NK-92 treated with Interleukin-12 subunit alpha and Interleukin-12 subunit beta, amount 100 ng/mL, for 24 hours (cell line): ENCODE measurements at places on chromosomes 16 and 17.
A peak's percentile ranks its signal among the peaks of the same experiment; 100 is the strongest.

GRCh38 chr17:20010936-20011335 is 1.8 kb downstream of the SPECC1 start:
- no peak for DNase-seq

GRCh38 chr16:20137194-20137593 is 63.5 kb upstream of the GPR139 start:
- DNase-seq: no peak

DNA sequence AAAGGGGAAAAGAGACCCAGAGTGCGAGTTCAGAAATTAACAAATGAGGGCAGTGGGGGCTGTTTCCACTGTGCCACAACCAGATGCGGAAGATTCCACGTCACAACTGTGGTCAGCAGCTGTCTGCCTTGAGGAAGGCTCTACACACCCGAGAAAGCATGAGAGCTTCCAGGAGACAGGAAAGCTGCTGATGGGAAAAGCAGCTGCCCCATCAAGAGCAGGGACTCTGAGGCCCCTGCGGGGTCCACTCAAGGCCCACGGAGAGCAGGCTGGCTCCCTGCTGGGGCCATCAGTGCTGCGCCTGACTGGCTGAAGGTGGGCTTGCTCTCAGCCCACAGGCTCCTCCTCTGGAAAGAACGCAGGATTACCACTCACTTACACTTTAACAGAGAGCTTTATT is 14.8 kb upstream of the TRAP1 start:
- no peak for DNase-seq

DNA sequence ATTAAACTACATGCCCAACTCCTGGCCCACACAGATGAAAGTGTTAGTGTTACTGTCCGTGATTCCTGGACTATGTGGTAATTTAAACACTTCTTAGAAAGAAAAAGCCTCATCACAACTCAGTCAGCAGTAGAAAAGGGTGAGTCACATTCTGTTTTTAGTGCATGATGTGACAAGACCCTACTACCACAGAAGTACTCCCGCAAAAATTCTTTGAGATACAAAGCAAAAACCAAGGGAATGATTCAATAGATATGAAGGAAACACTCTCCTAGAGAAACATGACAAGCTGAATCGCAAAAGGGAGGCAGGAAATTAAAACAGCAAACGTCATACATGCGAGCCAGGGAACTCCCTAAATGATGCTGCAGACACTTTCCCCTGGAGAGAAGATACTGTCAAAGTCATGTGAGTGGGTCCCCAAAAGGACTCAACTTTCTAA is 14.4 kb downstream of the SNN start:
- DNase-seq: no peak

DNA sequence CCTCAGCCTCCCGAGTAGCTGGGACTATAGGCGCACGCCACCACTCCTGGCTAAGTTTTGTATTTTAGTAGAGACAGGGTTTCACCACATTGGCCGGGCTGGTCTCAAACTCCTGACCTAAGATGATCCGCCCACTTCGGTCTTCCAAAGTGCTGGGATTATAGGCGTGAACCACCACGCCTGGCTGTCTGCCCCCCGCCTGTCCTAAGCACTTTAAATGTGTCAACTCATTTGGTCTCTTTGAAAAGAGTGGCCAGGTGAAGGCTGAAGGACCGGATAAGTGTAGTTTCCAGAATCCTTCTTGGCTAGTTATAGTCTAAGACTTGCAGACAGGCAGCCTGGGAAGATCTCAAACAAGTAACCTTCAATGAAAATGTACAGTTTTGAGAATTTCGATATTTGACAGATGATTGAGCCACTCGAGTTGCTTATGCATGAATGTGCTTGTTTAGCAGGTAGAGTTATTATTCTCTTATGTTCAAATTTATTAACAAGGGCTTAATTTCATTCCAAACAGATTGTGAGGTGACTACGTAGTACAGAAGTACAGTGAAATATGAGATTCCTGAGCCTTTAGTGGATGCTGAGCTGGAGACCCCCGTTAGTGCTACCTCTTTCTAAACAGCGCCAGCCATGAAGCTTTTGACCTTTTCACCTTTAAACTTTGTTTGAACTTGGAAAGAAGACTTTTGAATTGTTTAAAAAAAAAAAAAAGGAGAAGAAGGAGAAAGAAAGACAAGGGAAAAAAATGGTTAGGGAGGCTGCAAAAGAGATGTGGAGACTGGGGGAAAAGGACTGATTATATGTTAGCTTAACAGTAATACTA is 164.4 kb upstream of the TBX2 start:
- DNase-seq: no peak

DNA sequence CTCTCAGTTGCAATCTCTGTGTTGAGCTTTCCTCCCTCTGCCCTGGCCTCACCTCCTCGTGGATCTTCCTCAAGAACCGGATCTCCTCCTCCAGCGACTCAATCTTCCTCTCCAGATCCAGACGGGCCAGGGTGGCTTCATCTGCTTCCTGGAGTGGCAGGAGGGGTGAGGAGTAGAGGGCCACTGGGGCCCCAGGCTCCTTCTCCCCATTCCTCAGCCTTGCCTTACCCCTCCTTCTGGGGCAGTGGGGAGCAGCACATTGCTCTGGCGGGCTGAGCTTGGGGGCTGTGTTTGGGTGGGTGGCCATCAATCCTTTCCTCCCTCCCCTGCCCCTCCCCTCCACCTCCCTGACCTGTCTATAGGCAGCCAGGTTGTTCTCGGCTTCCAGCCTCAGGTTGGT is 1.6 kb downstream of the GFAP start:
- DNase-seq: no peak

DNA sequence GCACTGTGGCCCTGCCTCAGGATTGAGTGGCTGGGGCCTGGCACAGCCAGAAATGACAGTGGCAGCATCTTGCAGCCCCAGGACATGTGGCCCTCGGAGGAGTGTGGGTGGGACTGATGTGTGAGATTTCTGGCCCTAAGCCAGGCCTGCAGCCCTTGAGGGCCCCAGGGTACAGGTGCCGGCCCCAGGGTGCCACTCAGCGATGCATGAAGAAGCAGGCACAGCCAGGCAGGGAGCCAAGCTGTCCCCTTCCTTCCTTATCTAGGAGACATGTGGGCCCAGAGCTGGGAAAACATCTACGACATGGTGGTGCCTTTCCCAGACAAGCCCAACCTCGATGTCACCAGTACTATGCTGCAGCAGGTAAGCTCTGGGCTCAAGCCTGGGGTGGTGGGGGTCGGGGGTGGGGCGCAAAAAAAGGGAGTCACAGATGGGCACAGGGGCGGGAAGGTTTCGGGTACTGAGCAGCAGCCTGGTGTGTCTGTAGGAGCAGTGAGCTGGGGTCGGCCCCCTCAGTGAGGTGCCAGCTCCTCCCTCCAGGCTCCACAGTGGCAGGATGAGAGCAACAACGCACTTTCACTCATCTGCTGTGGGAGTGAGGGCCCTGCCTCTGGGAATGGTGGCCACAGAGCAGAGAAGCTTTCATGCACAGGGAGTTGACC is 4.1 kb downstream of the ACE start:
- no peak for DNase-seq

GRCh38 chr16:1974157-1975070 is 2.6 kb downstream of the TBL3 start:
- no peak for DNase-seq

GRCh38 chr17:42521666-42522262 is 14.3 kb upstream of the NAGLU start:
- no peak for DNase-seq

- no peak for DNase-seq
Observed at GRCh38 chr16:72853575-72854266, 194.2 kb downstream of the ZFHX3 start.

DNA sequence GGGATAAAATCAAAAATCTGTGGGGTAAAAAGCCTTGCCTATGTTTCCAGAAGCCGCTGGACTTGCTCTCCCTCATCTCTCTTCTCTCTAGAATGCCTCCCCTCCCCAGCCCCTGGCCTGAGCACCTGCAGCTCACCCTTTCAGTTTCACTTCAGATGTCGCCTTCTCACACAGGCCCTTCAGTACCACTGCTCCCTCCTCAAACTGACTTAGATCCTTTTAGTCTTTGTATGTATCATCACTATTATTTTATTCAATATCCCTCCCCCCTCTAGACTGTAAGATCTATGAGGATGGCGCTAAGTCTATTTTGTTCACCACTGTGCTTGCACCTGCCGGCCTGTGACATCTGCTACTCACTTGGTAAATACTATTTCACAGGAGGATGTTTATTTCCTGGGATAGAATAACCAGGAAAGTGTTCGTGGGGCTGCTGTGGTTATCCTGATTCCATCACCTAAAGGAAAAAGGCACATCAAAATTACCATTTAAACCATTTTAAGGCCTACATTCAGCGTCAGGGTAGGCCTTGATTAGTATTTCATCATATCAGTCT is 122.3 kb downstream of the MRTFB start:
- DNase-seq: no peak

GRCh38 chr16:69847643-69848042 is 85.5 kb downstream of the WWP2 start:
- no peak for DNase-seq

- no peak for DNase-seq
Observed at GRCh38 chr17:13961265-13961664, 108.0 kb upstream of the COX10 start.

- DNase-seq: no peak
Observed at GRCh38 chr17:77615703-77616253, 342.7 kb upstream of the TNRC6C start.

DNA sequence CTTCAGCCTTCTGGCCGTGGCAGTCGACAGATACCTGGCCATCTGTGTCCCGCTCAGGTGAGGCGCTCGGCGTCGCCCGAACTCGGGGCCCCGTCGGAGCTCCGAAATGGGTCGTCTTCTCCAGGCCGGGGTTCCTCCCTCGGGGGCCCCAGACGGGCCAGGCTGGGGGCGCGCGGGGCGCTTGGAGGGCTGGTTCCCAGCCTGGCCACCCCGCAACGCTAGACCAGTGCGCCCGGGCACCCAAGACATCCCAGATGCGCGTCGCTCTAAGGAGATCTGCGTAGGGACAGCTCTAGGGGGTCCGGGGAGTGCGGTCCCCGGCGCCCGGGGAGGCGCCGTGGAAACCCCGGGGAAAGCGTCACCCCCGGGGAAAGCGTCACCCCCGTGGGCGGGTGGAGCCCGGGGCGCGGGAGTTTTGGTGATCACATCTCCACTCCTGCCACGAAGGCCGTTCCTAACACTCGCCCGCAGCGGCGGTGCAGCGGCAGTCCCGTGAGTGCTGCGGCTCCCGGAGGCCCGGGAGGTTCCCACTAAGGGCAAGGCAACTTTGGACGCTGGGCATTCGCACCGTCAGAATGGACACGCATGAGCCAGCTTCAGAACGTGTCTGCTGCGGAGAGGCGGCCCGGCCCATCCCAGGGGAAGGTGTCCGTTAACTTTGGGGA is 729 bp downstream of the ADORA2B start:
- DNase-seq: no peak

DNA sequence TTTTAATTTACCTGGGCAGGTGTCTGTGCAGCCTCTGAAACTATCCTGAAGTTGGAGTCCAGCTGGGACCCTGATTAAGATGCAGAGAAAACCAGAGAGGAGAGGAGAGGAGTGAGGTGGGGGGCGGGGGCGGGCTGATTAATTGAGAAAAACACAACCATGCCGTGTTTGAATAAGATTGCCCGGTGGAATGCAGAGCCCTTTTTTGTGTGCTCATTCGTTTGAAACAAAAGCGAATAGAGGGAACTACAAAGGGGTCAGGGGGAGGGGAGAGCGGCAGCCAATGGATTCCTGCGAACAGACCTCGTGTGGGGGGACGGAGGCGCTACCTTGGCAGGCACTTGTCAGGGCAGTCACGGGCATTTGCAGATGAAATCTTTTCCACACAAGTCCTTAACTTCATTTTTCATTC is 355.8 kb downstream of the SOX9 start:
- no peak for DNase-seq

DNA sequence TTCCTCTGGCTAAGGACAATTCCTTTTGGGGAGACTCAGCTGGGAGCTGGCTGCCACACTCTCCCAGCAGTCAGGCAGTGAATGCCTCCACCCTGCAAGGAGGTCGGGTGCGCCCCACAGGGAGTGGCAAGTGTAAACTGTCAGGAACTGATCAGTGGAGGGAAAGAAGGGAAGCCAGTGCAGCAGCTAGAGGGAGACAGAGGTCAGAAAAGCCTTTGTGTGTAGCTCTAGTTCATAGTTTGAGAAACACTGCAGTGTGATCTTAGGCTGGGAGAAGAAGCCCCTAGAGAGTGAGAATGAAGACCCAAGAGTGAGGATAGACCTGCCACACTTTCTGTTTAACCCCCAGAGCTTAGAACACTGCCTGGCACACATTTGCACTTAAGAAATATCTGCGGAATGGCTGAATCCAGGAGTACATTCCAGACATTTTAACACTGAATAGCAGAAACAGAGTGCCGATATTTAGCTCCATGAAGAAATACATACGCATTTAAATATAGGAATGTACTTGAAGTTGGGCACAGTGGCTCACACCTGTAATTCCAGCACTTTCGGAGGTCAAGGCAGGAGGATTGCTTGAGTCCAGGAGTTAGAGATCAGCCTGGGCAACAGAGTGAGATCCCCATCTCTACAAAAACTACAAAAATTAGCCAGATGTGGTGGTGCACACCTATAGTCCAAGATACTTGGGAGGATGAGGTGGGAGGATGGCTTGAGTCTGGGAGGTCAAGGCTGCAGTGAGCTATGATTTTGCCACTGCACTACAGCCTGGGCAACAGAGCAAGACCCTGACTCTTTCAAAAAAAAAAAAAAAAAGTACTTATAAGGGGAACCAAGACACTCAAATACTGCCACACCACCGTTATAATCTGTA is 11.1 kb upstream of the SLC5A11 start:
- DNase-seq: no peak

DNA sequence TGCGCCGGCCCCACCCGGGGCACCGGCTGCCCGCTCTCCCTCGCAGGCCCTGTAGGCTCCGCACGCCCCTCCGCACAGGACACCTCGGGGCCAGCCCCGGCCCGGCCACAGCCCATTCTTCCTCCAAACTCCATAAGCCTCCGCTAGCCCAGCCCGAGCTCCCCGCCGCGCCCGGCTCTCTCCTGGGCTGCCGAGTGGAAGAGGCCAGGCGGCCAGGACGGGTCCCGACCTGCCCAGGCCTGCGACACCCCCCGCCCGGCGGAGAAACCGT is 397 bp downstream of the NCOR1 start:
- DNase-seq: peak; percentile 14

GRCh38 chr17:6327007-6327406 is 107.9 kb downstream of the AIPL1 start:
- no peak for DNase-seq

DNA sequence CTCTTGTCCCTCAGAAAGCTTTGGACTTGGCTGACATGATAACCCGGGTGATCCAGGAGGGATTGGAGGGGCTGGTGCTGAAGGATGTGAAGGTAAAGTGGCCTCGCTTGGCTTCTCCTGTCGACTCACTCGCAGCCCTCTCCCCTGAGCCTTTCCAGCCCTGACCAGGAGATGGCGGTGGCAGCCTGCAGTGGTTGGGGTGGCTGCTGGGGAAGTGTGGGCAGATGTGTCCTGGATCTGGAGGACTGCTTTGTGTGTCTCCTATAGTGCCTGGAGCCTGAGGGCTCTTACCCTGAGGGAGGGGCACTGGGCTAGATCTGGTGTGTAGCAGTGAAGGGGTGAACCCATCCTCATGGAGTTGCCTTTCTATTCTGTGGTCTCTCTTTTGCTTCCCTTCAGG is 17.9 kb downstream of the LIG3 start:
- DNase-seq: peak; percentile 40

GRCh38 chr16:11088831-11089230 is 144.5 kb downstream of the CLEC16A start:
- no peak for DNase-seq

- DNase-seq: no peak
Observed at GRCh38 chr16:69105501-69106361, at the start of gene HAS3. HAS3 (plus strand) TSS chr16:69105653; CDS start chr16:69109396, 3,743 bp downstream.
